ENCODE measurements at places on chromosomes 16 and 17.

GRCh38 chr17:65664266-65664665 lies 102.8 kb upstream of the AXIN2 start:
- DNase-seq = no peak

DNA sequence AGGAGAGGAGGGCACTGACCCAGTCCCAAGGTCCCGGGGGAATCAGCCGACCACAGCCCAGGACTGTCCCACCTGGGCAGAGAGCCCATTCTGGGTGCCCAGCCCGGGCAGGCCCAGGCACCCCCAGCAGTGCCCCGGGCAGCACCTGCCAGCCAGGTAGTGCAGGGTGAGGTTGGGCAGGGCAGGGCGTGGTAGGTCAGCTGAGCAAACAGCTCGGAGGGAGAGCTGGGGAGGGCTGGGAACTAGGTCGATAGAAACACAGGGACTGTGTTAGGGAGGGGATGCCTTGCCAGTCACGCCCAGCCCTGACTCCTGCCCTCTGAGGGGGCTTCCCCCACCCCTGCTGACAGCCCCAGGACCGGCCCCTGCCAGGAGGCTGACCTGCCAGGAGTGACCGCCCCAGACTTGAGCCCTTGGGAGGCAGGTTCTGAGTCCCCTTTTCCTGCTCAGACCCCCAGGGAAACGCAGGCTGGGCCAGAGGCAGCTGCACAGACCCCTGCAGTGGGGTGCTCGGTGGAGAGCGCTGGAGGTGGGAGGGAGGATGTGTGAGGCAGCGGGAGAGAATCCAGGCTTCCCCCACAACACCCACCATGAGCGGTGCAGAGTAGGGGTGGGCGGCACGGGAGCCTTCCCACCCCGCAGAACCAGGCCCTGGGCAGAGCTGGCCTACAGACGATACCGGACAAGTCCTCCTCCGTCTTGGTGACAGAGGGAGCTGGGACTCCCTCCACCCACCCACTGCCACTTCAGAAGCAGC lies 4.7 kb downstream of the HS3ST6 start:
- no peak for DNase-seq

DNA sequence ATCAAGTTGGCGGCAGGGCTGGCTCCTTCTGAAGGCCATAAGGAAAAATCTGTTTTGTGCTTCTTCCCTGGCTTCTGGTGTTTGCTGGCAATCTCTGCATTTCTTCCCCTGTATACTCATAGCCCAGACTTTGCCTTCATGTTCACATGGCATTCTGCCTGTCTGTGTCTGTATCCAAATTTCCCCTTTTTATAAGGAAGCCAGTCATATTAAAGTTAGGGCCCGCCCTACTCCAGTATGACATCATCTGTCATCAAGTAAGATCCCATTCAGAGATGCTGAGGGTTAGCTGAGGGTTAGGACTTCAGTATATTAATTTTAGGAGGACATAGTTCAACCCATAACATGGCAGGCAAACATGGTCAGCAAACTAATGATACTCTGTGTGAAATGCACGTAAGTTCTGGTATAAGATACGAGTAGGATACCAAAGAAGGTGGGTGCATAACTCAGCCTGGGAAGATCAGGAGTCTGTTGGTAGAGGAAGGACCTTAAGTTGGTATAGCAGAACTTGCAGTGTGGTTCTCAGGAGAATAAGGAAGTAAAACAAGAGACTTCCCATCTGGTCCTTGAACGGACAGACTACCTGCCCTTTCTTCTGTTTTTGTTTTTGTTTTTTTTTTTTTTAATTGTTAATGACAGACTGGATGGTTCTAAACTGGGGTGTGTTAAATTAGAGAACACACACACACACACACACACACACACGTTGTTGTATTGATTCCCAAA lies 13.9 kb downstream of the MAP2K6 start:
- DNase-seq = no peak

GRCh38 chr16:83899272-83899897 lies 470 bp downstream of the MLYCD start:
- DNase-seq = peak; percentile 7

- peak; percentile 21 for DNase-seq
These were observed 132.4 kb upstream of the CHMP6 start for GRCh38 chr17:80859002-80859941.

GRCh38 chr17:62658136-62658920 lies 30.9 kb downstream of the MRC2 start:
- no peak for DNase-seq

DNA sequence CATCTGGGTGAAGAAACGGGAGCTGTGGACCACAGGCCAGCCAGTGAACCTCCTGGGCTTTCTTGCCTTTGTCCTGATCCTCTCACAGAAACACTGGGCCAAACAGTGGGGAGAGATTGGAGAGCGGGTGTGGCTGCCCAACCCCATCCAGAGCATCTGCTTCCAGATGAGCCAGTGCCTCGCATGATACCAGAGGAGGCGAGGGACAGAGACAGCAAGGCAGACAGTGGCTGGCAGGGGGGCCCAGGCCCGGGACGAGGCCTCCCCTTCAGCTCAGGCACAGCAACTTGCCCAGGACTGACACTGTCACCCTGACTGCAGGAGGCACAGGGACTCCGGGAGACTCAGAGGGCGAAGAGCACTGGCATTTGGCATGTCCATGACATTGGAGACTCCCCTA lies 12.0 kb downstream of the ARHGEF15 start:
- no peak for DNase-seq

GRCh38 chr17:19359151-19359550 lies 3.4 kb downstream of the B9D1 start:
- no peak for DNase-seq

DNA sequence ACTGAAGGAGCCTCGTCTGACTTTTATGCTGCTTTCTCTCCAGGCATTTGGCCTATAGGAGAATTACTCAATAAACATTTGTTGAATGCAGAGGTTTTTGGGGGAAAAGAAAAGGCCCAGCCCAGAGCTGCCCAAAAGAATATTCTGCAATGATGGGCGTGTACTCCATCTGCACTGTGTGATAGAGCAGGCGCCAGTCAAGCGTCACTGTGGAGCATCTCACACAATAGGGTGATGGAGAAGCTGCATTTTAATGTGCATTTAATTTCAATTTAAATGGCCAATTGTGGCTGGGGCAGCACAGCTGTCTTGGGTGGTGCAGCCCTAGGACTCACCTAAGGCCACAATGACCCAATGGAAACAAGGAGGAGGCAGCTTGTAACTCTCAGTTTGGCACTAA lies 20.6 kb downstream of the GLYR1 start:
- no peak for DNase-seq

DNA sequence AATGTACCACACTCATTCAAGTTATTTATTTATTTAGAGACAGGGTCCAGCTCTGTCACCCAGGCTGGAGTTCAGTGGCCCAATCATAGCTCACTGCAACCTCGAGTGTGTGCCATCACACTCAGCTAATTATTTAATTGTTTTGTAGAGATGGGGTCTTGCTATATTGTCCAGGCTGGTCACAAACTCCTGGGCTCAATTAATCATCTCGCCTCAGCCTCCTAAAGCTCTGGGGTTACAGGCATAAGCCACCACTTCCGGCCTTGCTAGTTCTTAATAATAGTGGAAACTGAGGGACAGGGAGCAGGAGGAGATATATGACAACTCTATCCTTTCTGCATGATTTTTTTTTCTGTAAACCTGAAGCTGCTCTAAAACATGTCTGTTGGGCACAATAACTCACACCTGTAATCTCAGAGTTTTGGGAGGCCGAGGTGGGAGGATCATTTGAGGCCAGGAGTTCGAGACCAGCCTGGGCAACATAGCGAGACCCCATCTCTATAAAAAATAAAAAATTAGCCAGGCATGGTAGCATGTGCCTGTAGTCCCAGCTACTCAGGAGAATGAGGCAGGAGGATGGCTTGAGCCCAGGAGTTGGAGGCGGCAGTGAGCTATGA lies 11.7 kb upstream of the EXOC7 start:
- DNase-seq = no peak

DNA sequence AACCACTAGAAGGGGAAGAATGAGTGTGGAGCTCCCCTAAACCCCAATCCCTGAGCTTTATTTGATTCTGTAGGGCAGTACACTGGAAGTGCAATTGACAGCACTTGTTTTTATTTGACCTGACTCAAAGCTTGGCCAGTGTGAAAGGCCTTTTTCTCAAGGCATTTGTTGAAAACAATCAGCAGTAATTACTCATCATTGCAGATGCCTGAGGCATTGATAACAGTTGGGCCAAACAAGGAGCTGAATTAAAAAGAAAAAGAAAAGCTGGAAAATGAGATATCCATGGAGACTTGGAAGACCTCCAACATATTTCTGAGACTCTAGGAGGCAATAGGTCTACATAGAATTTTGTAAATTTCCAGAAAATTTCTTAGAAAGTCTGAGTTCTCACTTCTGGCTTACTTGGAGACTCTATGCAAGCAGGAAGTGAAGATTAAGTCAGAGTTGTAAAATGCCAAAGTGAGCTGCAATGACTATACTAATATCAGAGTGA lies 200.8 kb upstream of the KCNJ16 start:
- no peak for DNase-seq

DNA sequence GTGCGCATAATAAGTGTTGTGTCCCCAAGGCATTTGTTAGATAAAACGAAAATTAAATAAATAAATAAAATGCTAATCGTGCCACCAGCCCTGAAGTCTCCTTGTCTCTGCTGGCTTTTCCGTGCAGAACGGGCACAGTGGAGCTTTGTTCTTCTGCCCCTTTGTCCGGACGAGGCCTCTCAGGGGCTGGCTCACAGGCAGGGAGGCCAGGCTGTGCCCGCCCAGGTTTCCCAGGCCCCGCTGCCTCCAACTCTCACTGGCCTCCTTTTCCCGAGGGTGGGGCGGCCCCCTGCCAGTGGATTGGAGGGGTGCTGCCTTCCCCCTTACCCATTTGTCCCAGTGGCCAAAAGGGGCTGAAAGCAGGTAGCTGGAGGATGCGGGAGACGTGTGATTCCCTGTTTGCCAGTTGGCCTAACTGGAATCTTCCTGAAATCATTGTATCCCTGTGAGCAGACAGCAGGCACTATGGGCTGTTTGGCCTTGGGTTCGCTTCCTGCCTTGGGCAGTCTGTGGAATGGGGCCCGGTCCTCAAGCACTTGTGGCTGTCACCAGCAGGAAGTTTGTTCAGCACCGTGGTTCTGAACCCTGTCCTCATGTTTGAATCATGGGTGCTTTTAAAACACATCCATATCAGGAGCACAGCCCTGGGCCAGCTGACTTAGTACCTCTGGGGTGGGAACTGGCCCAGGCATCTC lies 64.4 kb downstream of the KSR1 start:
- peak; percentile 71 for DNase-seq

- no peak for DNase-seq
These were observed 95.1 kb upstream of the CDH5 start for GRCh38 chr16:66271074-66272060.

DNA sequence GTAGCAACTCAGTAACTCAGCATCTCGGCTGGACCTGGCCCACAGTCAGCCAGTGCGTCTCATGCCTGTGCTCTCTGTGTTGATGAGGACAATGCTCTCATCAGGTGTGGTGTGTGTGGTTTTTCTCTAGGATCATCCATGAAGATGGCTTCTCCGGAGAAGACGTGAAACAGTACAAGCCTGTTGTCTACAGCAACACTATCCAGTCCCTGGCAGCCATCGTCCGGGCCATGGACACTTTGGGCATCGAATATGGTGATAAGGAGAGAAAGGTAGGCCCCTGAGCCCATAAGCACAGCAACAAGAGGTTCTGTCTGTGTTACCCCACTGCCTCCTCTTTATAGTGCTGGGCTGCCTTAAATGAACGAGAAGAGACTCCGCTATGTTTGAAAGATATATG lies 84.5 kb downstream of the GNAO1 start:
- no peak for DNase-seq

DNA sequence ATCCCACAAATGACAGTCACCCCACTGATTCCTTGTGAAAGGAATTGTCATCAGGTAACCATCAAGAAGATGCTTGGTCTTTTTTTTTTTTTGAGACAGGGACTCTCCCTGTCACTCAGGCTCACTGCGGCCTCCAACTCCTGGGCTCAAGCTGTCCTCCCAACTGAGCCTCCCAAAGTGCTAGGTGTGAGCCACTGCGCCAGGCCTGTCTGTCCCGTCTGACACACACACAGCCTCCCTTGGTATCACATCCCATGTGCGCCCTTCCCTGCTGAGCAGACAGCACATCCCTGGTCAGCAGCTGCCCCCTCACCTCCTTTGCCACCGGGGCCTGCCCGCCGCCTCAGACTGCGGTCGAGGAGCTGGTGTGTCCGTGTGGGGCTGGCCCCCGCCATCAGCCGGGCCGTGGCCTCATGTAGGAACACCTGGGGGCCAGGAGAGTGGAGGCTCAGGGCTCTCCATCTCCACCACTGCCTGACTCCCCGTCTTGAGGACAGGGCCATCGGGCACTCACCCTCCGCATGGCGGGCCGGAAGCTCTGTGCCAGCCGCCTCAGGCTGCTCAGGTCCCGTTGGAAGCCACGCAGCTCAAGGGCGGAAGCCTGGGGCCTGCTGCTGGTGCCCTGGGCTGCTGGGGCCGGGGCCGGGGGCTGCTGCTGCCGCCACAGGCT lies 23.6 kb downstream of the SREBF1 start:
- DNase-seq = no peak

DNA sequence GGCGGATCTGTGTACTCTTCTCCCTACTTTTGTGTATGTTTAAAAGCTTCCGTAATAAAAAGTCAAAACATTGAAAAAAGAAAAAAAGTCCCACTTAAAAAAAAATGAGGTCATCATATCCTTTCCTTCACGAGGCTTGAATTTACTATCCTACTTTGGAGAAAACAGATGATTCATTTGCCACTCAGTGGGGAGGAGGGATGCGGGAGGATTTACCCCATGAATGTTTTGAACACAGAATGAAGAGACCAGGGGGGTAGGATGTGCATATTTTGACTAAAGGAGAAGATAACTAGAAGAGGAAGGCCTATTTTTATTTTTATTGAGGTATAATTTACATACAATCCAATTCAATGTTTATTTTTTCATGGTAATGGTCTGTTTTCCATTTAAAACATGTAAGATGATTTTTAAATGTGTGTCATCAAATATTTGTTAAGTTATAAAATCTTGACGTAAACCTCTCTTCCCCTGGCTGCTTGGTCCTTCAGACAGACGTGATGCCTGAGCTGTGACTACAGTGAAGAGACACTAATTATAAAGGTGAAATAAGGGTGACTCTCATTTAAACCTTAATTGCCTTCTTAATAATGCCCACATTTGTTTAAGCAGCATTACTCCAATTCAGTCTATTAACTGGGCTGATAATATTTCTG lies 135.4 kb upstream of the AXIN2 start:
- no peak for DNase-seq

DNA sequence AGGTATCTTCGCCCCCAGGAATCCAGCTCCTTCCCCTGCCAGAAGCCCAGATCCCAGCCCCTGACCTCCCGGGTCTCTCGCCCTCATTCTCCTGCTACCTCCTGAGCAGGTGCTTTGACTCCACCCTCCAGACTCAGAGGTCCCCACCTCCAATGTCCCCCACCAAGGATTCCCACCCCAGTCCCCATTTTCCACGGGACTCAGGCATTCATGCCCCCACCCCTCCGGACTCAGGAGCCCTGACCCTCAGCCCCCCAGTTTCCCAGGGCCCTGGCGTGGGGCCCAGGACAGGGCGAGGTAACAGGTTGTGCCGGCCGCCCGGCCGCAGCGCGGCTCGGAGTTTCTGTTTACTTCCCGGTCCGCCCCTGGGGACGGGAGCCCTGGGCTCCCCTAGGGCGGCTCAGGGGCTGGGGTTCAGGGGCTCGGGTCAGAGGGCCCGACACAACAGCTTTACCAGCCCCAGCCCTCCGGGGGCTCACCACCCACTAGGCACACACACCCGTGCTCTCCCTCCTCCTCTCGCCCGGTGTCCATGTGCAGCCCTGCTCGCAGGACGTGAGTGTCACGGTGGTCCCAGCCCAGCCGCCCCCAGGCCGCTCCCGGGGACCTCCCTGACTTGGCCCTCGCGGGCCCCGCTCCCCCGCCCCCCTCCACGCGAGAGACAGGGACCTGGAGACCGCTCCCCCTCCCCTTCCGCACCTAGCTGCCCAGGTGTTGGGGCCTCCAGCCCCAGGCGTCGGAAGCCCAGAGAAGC lies 595 bp downstream of the BICDL2 start:
- no peak for DNase-seq

All from amygdala (tissue), 56 donors.